ENCODE measurements at places on chromosomes 16 and 17. TPM values are rescaled to one million over a fixed set of nuclear protein-coding genes. Genes with fewer than 3 reads are reported as not detected.

KRTAP2-2 gene
- polyA plus RNA-seq: not detected

DNA sequence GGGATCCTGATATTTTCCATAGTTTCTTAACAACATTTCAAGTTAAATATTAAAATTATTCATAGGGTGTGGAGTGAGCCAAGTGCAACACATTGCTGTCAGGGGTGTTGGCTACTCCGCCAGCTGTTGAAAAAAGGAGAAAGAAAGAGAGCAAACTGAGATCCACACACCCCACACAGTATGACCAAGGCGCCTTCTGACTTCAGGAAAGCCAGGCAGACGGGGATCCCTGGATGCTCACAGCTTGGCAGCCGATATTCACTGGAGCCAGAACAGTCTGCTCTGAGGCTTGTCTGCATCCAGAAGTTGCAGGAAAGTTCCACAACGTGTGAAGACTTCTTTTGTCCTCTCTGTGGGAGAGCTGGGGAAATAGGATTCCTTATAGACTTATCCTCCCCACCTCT, 9.3 kb downstream of the CHD9NB start:
- DNase-seq: no peak

PDE6G gene
- 4.4 TPM for polyA plus RNA-seq

- no peak for DNase-seq
Measured at GRCh38 chr17:3260600-3260999, 37.6 kb downstream of the OR3A1 start.

DNA sequence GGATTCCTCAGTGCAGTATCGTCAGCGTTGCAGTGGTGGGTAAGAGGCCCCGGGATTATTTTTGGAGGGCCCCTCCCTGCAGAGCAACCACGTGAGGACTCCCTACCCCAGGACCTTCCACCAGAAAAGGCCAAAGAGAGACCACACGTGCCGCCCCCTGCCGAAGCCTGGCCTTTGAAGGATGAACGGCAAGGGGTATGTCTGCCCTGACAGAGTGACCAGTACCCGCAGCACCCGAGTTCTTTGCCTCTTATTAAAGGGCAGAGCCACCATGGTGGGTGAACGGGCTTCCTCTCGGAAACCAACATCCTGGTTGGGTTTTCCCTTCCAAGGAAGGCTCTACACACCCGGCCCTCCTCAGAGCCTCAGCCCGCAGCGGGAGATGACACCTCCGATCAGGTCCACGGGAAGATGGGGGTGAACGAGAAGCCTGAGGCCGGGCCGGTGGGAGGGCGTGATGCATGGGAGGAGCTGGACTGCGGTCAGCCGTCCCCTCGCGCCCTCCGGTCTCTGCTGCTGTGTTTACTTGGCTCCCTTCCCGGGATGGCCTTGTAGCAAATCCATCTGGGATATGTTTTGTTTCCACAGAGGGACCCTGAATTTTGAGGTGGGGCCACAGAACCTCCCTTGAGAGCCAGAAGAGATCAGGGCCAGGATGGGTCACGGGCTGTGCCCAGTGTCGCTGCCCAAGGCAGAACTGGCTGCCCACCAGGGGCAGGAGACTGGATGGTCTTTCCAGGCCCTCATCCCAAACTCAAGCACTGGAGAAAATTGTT, 49.1 kb downstream of the TBC1D16 start:
- DNase-seq: peak; percentile 94

DNA sequence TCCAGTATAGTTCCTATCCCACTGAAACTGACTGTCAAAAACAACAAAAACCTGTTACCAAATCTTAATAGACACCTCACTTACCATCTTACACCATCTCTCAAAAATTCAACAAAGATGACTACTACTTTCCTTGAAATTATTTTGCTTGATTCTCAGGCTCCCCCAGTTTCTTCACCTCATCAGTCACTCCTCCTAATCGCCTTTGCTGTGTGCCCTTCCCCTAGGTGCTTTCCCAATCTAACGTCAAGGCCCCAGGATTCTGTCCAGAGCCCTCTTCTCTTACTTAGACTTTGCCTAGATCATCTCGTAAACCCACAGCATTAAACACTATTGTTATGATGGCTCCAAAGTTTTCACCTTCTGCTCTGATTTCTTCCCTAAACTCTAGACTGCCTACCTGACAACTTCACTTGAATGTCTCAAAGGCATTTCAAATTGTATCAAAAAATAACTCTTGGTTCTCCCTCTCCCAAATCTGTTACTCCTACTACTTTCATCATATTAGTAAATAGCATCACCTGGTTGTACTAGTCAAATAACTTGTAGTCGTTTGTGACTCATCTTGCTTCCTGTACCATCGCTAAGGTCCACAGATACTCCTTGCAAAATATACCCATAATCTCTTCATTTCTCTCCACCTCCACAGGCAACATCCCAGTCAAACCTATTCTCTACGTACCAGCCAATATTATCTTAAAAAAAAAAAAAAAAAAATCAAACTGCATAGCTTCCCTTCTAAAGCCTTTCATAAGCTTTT, 18.0 kb downstream of the C16orf87 start:
- DNase-seq: no peak

DNA sequence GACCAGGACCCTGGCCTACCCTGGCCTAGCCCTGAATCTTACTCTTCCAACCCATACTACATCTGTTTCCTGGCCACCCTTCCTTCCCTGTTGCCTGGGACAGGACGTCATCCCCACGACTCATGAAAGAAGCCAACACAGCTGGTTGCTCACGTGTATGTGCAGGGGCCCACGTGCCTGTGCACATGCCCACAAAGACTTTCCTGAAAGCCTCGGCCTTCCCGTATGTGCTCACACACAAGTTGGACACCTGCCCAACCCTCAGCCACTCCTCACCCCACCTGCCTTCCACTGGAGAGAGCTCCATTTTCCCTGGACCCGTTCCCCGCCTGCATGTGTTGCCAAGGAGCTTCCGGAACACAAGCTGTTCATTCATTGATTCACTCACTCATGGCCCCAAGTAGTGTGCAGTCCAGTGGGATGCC, 7.0 kb downstream of the PLXDC1 start:
- DNase-seq: no peak

Data from SK-N-SH (cell line).